ENCODE measurements at places on chromosomes 3 and 15.

- DNase-seq = no peak
Measured at GRCh38 chr3:137046747-137047146, 89.0 kb downstream of the IL20RB start.

- DNase-seq = no peak
Measured at GRCh38 chr3:151869181-151869580, 4.3 kb upstream of the SUCNR1 start.

GRCh38 chr3:156906275-156906674 lies 80.1 kb downstream of the LEKR1 start:
- DNase-seq = no peak

DNA sequence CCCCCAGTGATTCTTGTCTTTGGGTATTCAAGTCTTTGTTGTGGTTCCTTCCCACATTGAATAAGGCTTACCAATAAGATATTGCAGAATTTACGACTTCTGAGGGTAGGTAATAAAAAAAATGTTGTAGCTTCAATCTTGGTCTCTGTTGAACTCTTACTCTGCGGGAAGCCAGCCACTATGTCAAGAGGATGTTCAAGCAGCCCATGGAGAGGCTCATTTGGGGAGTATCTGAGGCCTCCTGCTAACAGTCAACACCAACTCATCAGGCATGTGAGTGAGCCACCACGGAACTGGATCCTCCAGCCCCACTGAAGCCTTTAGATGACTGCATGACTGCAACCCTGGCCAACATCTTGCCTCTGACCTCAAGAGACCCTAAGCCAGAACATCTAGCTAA lies 3.2 kb upstream of the TBC1D23 start:
- no peak for DNase-seq

- DNase-seq = no peak
Measured at GRCh38 chr3:125602752-125603649, 7.7 kb upstream of the OSBPL11 start.

DNA sequence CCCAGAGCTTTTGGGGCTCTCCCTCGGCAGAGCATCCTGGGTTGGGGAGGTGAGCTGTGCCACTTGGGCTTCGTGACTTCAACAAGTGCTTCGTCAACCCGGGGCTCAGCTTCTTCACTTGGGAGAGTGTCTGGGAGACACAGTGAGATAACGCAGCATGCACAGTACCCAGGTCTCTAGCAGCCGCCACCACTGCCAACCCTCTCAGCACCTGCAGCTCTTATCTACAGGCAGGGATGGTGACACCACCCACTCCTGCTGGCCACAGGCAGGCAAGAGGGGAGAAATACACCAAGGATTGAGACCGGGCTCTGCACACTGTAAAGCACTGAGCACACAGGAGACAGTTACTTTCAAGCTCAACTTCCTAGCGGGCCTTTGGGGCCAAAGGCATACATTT lies 11.6 kb downstream of the TKT start:
- no peak for DNase-seq

GRCh38 chr3:149575961-149576564 lies 81.8 kb downstream of the WWTR1 start:
- DNase-seq = no peak

DNA sequence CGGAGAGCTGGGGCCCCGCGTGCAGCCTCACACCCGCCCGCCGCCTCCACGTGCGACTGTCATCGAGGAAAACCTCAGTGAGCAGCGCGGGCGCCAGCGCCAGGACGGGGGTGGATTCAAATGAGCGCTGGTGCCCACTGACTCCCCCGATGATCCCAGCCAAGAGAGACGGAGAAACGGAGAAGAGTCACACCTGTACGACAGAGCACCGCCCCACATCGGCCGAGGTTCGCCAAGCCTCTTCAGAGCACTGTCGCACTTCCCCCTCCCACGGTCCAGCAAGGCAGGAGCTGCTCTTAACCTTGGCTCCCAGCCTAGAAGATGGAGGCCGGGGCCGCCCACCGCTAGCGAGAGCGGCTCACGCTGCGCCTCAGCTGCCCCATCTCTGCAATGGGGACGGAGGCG lies 130.9 kb upstream of the IQSEC1 start:
- DNase-seq = no peak

DNA sequence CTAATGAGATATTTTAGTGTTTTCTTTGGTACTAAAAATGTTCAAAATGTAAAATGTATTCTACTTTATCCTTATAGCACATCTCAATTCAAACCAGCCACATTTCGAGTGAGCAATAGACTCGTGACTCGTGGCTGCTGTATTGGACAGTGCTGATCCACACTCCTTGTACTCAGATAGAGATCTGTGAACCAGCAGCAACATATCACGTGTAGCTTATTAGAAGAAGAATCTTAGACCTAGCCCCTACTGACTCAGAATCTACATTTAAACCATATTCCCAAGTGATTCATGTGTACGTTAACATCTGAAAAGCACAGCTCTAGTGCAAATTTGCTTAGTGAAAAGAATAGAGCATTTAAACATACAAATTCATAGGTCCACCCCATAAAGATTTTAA lies 130.9 kb downstream of the IL1RAP start:
- no peak for DNase-seq

- no peak for DNase-seq
Measured at GRCh38 chr3:158742871-158743663, 10.8 kb upstream of the RARRES1 start.

GRCh38 chr3:117003501-117003900 lies 293.9 kb downstream of the TUSC7 start:
- no peak for DNase-seq

DNA sequence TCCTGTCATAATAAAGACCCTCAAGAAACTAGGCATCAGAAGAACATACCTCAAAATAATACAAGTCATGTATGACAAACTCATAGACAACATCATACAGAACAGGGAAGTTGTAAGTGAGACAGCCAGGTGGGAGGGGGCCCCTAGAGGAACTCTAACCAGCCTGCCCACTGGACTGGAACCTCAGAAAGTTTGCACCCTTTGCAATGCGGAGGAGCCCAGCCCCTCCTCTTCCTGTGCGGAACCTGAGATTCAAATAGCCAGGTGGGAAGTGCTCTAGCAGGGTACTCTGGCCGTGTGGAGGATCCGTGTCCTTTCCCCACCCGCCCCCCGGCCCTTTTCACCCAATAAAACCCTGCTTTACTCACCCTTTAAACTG lies 387.0 kb upstream of the CBLB start:
- DNase-seq = no peak

- DNase-seq = no peak
Measured at GRCh38 chr3:20235796-20236195, 49.8 kb upstream of the SGO1 start.

DNA sequence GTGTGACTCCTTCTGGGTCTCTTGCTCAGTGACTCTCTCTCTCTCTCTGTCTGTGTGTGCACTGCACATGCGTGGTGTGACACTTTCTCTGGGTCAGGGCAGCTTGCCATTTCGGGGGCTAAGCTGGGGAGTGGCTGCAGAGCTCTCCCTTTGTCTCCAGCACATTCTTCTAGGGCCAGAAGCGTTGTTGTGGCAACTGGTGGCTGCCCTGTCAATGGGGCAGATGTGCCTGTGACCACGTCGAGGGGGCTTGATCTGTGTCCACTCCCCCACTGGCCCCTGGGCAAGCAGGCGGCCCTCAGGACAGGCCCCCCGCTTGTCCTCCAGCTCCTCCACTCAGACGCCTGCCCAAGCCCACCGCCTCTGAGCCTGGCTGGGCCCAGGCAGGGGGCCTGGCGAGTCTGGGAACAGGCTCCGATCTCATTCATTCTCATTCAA lies 67.8 kb downstream of the WNT7A start:
- no peak for DNase-seq

DNA sequence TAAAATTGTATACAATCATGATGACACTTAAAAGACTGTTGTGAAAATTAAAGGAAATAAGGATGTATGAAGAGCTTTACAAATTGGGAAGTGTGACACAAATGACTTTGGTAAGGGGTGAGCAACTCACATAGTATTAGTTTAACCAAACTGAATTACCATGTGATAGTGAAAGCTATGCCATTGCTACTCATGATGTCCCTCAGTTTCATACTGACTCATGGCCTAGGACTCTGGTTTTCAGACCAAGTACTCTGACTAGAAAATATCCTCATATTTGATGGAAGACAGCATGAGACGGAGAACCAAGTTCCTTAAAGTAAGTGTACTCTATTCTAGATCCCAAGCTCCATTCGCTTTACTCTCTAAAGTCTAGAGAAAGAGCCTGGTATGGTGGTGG lies 203.2 kb upstream of the ICE2 start:
- DNase-seq = no peak

DNA sequence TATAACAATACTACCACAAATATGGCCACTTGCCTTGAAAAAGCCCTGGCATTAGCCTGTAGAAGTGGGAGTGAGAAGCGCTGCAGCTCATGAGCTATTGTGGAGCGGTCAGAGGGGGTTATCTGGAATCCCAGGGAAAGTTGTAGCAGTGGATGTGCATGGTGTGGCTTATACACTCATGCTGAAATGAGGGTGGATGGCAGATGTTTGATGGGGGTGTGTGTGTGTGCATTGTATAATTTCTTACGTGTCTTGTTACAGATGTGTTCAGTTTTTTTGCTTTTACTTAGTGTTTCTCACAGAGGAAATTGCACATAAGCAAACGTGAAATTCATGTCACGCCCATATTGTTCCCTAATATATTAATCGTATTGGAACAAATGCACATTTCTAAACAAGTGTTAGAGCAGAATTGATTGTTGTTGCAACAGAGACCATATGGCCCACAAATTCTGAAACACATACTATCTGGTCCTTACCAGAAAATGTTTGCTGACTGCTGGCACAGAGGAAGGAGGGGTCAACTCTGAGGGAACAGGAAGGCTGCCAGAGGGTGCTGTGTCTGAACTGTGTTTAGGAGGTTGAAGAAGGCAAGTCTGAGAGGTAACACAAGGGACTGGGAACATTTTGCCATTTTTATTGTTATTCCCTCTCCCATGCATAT lies 200.0 kb upstream of the CFAP20DC start:
- no peak for DNase-seq

DNA sequence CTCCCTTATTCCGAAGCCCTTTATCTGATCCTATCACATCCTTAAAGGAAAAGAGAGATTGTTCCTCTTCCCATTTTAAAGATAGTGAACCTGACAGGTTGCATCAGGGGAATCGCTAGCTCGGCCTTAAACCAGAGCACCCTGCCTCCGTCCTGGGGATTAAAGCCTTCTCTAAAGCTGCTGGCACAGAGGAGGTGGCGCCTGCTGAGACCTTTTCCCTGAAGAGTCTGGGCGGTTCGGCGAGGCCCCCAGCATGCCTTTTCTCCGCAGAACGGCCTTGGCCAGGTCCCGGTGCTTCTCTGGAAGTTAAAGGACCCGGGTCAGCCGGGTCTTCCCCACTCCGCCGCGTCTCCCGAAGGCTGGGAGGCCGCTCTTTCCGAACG lies 593 bp downstream of the FAM219B start:
- no peak for DNase-seq

DNA sequence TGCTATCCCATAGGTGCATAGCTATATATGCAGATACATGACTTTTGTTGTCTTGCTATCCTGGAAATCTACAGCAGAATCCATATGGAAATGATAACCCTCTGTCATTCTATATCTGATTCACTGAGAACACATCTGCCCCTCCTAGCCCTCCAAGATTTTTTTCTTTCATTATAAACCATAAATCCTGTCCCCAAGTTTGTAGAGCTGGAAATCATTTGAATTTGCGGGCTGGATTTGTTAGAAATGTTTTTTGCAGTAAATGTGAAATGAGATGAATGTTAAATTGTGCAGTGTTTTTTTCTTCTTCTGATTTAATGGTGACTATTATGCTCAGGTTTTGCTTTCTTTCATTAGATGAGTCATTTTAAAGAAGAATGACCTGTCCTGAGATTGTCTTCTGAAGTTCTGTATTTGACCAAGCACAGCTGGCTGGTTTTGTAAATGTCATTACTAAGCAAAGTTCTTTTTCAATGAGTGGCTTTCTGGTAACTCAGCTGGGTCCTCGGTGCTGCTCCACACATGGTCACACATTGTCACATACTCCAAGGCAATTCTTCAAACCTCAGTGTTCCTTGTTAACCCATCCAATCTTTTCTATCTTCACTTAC lies 25.3 kb upstream of the ABHD17C start:
- no peak for DNase-seq

- DNase-seq = no peak
Measured at GRCh38 chr3:117523418-117523817, 813.8 kb downstream of the TUSC7 start.

- DNase-seq = no peak
Measured at GRCh38 chr3:69105320-69105719, 17.1 kb downstream of the LMOD3 start.

- DNase-seq = no peak
Measured at GRCh38 chr15:83926116-83926515, 272.2 kb downstream of the ADAMTSL3 start.

GRCh38 chr3:14324224-14324944 lies 78.0 kb upstream of the SLC6A6 start:
- no peak for DNase-seq

DNA sequence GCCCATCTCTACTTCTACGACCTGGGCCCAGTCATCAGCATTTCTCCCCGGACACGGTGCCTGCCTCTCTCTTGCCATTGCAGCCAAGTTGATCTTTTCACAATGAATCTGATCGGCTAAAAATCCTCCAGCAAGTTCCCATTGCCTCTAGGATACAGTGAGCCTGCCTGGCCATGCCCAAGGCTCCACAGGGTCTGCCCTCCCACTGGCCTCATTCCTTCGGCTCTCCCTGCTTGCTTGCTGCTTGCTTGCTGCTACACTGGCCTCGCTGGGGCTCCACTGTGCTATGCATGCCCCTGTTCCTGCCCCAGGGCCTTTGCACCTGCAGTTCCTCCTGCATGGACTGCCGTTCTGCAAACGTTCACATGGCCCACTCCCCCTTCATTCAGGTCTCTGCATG lies 2.0 kb downstream of the ABTB1 start:
- no peak for DNase-seq

GRCh38 chr3:184812662-184813042 lies 686 bp downstream of the VPS8 start:
- DNase-seq = no peak

DNA sequence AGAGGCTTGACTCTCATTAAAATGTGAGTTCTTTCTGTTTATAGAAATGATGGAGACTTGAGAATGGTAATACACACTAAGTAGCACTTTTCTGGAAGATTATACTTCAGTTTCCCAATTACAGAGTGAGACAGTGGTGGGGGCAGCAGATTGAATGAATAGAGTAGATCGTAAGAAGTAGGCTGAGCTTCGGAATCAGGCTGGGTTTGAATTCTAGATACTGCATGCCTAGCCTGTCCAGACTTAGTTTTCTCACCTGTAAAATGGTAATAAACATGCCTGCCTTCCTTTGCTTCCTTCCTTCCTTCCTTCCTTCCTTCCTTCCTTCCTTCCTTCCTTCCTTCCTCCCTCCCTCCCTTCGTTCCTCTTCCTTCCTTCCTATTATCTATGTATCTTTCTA lies 8.1 kb downstream of the IL1RAP start:
- DNase-seq = no peak

DNA sequence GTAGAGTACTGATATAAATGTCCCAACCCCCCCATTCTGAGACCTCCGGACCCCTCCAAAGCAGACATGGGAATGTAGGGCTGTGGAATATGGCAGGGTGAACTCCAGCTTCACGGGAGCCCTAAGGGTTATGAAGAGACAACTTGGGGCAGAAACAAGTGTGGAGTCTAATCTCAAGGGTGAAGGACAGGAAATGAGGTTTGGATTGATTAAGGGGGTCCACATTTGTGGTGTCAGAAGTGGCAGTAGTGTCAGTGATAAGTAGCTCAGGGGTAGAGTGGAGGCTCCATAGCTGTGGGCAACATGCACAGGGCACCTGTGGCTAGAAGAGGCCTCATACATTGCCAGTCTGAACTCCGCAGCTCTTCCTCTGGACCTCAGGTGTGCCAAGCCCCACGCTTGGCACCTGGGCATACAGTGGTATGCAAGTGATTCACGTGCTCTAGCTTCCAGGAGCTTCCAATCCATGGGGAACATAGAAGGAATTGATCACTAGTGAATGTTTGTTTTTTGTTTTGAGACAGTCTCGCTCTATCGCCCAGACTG lies 4.1 kb upstream of the P4HTM start:
- no peak for DNase-seq
